Stimulated activated CD4-positive, alpha-beta T cell treated with anti-CD3 and anti-CD28 coated beads, TNF-alpha, amount 100 ng/mL, for 4 hours (primary cell): ENCODE measurements at places on chromosomes 16 and 17.

DNA sequence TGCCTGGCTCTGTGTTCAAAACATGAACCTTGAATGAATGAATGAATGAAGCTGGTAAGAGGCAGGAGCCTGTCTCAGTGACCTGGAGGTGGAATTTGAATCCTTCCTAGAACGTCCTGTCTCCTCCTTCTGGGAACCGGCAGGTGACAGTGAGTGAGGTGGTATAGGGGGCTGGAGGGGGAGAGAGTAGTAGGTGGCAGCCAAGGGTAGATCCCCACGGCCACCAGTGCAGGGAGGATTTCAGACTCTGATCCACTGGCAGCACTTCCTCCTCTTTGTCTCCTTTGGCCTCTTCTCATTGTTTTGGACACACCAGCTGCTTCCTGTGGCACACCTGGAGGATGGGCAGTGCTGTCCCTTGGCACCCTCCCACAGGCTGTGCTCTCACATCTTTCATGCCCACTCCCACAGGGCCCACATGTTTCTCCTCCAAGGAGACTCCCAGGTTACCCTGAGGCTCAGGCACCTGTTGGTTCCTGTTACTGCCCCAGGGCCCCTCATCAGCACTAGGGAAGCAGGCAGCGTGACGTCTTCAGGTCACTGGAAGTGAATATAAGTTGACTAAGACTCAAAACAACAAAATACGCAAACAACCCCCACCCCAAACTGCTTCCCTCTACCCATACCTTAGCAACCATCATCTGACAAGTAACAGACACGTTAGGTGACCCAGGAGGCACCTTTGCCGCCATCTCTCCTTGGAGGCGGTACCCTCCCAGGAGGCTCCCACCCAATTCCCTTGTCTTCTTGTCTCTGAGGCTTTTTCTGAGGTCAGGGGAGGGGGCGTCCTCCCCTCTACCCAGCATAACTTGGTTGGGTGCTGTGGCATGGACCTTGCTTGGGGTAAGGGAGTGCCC, 84.6 kb downstream of the N4BP1 start:
- no peak for DNase-seq

GRCh38 chr17:36182176-36183000, 6.0 kb upstream of the TBC1D3B start:
- no peak for DNase-seq

DNA sequence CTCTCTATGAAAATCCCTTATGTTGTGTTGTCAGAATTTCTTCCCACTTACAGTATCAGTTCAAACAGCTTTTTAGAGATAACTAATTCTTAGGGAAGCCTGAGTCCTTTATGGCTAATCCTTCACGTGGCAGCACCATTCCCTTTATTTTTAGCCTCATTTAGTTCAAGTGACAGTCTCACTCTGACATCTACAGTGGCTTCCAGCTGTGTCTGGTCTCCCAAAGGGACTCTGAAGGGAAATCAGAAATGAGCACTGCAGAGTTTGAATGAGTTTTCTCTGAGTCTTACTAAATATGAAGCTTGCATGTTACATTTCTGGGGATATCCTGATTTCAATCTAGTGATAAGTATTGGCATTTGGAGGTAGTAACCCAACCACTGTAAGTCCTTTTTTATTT, 1104.1 kb downstream of the CDH11 start:
- no peak for DNase-seq

DNA sequence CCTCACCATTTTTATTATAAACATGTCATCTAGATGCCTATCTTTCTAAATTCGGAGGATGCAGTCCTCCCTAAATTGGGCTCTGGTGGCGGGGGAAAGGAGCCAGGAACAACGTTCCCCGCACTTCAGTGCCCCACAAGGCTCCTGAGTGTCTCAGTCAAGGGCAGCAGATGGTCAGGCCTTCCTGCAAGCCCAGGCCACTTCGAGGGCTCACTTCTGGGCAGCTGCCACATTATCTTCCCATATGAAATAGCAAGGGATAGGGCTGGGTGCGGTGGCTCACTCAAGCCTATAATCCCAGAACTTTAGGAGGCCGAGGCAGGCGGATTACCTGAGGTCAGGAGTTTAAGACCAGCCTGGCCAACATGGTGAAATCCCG, 32.3 kb downstream of the FBXO31 start:
- DNase-seq: no peak

DNA sequence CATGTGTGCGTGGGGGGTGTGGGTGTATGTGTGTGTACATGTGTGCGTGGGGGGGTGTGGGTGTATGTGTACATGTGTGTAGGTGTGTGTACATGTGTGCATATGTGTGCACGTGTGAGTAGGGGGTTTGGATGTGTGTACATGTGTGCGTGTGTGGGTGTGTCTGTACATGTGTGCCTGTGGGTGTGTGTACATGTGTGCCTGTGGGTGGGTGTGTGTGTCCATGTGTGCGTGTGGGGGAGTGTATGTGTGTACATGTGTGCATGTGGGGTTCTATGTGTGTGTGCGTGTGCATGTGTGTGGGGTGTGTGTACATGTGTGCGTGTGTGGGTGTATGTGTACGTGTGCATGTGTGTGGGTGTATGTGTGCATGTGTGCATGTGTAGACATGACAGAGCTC, 129.1 kb downstream of the C16orf95 start:
- DNase-seq: no peak

DNA sequence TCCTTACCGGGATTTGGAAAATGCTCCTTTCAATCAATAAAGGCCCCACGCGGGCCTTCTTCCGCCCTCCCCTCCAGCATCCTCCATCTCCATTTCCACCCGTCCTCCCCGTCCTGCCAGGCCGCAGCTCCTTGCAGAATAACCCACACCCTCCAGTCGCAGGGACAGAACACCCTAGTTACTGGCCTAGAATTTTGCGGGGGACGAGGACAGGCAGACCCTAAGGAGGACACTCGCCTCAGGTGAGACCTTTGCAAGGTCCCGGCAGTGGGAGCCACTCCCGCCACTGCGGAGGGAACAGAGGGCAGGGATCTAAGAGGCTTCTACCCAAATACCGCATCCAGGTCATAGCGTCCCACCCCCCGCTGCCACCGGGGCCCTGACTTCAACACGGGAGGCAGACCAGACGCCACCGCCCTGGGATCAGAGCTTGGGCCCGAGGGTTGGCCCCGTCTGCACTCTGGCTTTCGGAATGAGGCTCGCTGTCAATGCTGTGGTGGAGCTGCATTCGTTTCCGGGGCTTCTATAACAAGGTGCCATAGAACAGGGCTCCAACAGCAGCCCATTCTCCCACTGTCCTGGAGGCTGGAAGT, 26.8 kb downstream of the SLC25A10 start:
- no peak for DNase-seq

GRCh38 chr17:66652840-66653507, 181.9 kb upstream of the CACNG5 start:
- no peak for DNase-seq

GRCh38 chr16:14444979-14445810, 184.9 kb downstream of the PARN start:
- DNase-seq: no peak

GRCh38 chr16:25228372-25228771, 11.6 kb downstream of the AQP8 start:
- DNase-seq: no peak

DNA sequence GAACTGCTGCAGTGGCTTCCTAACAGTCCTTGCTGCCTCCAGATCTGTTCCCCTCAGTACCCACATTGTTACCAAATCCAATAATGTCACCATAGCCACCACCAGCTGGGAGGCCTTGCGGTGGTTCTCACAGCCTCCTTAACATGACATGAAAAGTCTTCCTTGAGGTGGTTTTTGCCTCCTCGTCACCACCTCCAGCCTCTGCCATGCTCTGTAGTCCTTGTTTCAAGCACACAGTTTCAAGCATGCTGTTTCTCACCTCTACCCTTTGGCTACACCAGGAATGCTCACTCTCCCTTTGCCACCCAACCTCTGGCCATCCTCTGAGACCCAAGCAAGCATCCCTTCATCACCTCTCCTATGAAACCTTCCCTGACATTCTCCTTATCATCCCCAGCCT, 47.2 kb downstream of the DNAH9 start:
- DNase-seq: no peak

GRCh38 chr17:42313389-42313772, 25.1 kb downstream of the STAT5A start:
- no peak for DNase-seq

DNA sequence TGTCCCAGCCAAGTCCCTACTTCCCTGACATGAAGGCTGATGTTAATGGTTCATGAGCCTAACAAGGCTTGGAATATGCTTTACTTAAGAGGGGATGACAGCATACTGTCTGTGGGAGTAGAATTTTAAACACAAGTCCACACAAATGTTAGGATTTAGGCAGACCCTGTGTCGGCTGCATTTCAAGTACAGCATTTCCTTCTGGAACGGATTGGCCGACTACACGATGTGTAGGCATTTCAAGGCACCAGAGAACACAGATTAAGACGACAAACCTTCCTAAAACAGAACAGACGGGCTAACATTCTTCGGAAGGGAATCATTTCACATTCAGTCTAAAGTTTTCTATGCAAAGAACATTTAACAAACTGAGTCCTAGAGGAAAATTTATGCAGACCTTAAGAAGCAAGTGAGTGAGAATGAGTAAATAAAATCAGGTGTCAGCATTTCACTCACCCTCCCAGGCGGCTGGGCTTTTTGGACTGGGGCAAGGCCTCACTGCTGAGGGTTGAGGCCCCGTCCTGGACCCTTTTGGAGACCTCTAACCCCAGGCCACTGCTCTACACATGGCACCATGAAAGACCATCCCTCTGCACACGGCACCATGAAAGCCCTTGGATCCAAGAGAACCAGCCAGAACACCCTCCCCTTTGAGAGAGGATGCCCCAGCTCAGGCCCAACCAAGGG, 67.5 kb downstream of the SMPD3 start:
- DNase-seq: no peak

DNA sequence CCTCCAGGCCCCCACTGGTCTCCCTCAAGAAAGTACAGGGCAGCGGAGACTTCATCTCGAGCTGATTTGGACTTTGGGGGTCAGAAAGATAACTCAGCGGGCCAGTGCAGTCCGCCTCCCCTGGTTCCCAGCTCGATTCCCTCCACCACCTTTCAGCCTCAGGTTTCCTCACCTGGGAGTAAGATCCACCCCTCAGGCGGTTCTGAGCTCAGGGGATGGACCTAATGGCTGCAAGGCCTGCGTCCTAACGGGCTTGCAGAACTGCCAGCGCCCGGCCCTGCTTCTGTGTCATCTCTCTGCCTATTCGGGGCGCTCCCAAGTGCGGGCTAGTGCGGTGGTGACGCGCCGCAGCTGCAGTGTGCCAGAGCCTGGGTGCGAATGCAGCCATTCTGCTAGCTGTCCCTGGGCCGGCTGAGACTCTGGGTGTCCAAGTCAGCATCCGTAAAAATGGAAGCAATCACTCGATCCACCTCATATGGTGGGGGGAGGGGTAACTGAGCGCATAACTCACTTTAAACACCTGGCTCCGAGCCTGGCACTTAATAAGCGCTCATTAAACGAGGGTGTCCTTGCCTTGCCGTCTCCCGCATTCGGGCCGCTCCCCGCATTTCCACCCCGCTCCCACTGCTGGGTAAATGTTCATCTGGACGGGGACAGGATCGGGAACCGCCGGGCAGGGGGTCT, 129.6 kb upstream of the LHX1 start:
- DNase-seq: no peak

GRCh38 chr16:7090628-7091115, 242.0 kb upstream of the RBFOX1 start:
- no peak for DNase-seq

- no peak for DNase-seq
These were observed 334.8 kb downstream of the SNX29 start for GRCh38 chr16:12311309-12311708.

DNA sequence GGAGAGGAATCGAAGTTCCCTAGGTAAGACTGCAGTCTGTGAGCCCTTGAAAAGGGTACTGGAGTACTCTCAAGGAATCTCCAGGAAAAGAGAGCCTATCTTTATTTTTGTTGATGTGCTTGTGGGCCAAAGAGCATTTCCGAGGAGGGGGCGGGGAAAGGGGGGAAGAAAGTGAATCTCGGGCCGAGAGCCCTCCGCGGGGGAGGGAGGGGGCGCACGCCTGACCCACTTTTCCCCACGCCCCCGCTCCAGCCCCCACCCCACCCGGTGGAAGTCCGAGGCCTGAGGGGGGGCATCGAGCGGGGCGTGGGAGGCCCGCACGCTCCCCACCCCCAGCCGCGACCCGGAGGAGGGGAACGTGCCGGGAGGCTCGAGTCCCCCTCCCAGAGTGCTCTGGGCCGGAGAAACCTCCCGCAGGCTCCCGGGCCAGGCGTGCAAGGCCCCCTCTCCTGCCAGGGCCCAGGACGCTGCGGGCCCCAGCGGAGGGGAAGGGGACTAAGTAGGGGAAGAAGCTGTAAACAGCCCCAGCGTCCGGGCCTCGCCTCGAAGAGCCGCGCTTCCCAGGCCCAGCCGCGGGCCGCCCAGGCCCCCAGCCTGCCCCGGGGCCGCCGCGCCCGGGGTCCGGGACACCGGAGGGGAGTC, 444 bp downstream of the HELZ start:
- DNase-seq: no peak

DNA sequence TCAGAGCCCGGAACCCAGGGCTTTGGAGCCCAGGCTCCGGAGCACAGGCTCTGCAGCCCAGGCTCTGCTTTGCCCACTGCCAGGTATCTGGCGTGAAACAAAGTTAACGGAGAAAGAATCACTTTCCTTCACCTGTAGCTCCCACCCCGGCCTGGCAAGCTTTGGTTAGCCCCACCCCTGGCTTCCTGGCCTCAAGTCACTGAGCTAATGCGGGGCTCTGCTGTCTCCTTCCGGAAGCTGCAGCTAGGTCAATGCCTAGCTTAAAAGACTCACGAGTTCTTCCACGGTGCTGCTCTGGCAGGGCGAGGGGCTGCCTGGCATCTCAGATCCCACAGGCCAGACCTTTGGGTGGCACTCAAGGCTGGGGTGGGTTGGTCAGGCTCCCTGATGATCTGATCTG, 21.1 kb upstream of the SPPL2C start:
- DNase-seq: no peak

GRCh38 chr17:73683771-73684170, 39.5 kb upstream of the SDK2 start:
- DNase-seq: no peak

DNA sequence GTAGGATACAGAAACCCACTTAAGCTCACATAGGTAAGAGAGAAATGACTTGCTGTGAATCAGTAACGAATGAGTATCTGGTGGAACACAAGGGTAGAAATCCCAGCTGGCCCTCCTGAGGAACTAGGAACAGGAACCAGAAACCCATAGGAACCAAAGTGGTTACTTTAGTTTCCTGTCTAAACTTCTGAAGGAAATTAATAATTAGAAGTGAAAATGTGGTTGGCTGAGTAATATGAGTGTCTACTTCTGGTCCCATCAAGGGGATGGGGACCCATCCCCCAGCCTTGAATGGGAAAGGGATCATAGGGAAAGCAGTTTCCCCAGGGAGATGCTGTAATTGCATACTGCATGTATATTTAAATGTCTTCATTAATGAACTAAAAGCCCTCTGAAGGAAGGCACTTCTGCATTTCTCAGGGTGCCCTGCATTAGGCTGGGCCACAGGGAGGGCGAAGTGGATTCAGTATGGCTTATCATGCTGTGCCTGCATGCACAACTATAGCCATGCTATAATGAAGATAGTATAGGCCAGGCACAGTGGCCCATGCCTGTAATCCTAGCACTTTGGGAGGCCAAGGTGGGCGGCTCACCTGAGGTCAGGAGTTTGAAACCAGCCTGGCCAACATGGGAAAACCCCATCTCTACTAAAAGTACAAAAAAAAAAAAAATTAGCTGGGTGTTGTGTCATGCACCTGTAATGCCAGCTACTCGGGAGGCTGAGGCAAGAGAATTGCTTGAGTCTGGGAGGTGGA, 45.6 kb downstream of the CYB5B start:
- no peak for DNase-seq

- DNase-seq: no peak
These were observed 202.5 kb downstream of the MSI2 start for GRCh38 chr17:57458718-57459285.
